Body of pancreas (tissue), 4 donors: ENCODE measurements at places on chromosomes 1 and 21. TPM values are rescaled to one million over a fixed set of nuclear protein-coding genes. Genes with fewer than 3 reads are reported as not detected.

Gene TNNI3K
- total RNA-seq = not detected

Gene UHMK1
- 27.7 TPM for total RNA-seq

Gene CDC7
- 0.66 TPM for total RNA-seq

Gene GBP4
- 0.66 TPM for total RNA-seq

Gene PADI2
- total RNA-seq = 3.0 TPM

DNA sequence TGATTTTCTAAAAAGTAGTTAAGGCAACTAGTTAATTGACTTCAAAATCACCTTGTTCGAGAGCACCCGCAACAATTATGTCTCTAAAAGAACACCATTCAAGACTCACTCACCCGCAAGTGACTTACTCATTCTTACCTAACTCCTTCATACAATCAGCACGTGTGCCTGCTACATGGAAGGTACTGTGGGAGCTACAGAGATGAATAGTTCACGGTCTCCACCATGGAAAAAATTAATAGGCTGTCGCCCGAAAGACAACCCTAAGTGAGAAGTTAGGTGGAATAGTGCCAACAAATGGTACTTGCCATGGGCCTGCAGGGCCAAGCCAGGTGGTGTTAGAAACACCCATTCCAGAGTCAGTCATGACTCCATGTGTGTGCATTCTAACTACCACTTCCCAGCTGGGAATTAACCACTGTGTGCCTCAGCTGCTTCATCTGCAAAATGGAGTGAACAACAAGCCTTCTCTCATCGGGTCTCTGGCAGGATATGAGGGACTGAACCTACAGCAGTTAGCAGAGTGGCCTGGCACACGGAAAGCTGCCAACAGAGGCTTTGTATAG is 7.1 kb downstream of the SSBP3 start:
- no peak overlapping the region for H3K4me3 ChIP-seq
- H3K4me1 ChIP-seq = peaks cover 67% of the 10 kb centered on the region
- DNase-seq = no peak
- H3K27ac ChIP-seq = no peak overlapping the region
- no peaks in the 10 kb centered on the region for H3K27me3 ChIP-seq

DNA sequence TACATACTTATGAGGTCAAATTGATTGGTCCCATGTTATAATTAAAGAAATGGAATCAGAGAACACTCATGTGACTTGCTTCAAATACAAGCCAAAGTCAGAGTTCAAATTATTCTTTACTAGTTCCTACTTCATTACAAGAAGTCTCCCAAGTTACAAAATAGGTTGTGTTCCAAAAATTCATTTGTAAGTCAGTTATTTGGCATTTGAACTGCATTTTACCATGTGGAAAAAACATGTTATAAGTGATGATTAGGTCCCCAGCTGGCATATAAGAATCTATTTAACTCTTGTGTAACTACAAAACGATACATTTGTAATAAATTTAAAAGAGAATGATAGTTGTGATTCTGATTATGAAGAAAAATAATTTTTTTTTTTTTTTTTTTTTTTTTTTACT is 124.1 kb downstream of the DISP1 start:
- H3K27me3 ChIP-seq = no peaks in the 10 kb centered on the region
- peaks cover 2% of the 10 kb centered on the region for H3K36me3 ChIP-seq
- no peaks in the 10 kb centered on the region for H3K4me1 ChIP-seq
- no peak overlapping the region for H3K27ac ChIP-seq

DNA sequence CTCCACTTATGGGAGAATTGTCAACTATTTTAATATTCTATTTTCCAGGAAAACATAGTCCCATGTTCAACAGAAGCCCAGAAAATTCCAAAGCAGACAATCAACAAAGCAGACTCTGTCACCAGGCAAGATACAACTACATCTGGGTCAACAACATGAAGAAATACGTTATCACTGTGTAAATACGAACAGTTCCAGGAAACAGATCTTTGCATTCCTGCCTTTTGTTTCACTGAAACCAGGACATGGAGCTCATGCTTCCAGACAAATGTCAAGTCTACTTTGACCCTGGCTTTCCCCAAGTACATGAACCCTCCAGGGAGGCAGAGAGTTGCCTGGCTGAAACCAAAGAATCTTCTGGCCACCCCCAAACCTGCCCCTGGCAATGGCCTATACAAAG is 106.7 kb downstream of the SETD4 start:
- H3K36me3 ChIP-seq = no peaks in the 10 kb centered on the region
- H3K27ac ChIP-seq = peak overlapping the region; percentile 27
- no peak for DNase-seq
- H3K4me3 ChIP-seq = no peak overlapping the region

GRCh38 chr1:157289424-157290105 is 151.4 kb upstream of the ETV3 start:
- H3K27me3 ChIP-seq = no peaks in the 10 kb centered on the region
- H3K36me3 ChIP-seq = no peaks in the 10 kb centered on the region
- no peak overlapping the region for H3K4me3 ChIP-seq
- no peak for DNase-seq
- H3K27ac ChIP-seq = no peak overlapping the region

DNA sequence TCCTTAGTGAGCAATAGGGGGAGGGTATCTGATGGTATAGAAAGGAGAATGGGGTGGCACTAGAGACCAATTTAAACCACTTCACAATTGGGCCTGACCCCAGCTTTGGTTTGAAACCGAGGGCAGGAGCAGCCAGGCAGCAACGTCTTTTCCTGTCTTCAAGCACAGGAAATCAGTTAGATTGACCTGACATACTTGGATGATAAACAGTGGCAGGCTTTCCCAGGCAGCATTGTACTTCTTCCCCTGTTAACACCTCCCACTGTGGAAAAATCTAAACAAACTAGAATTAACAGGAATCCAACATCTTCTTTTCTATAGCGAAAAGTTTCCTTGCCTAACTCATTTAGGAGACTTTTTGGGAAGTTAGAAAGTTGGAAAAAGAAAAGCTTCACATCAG is 40.6 kb downstream of the SELL start:
- no peak for DNase-seq
- no peaks in the 10 kb centered on the region for H3K27me3 ChIP-seq
- H3K27ac ChIP-seq = no peak overlapping the region

GRCh38 chr1:203513585-203514031 is 19.7 kb downstream of the OPTC start:
- no peaks in the 10 kb centered on the region for H3K27me3 ChIP-seq
- no peak overlapping the region for H3K4me3 ChIP-seq
- H3K27ac ChIP-seq = no peak overlapping the region

DNA sequence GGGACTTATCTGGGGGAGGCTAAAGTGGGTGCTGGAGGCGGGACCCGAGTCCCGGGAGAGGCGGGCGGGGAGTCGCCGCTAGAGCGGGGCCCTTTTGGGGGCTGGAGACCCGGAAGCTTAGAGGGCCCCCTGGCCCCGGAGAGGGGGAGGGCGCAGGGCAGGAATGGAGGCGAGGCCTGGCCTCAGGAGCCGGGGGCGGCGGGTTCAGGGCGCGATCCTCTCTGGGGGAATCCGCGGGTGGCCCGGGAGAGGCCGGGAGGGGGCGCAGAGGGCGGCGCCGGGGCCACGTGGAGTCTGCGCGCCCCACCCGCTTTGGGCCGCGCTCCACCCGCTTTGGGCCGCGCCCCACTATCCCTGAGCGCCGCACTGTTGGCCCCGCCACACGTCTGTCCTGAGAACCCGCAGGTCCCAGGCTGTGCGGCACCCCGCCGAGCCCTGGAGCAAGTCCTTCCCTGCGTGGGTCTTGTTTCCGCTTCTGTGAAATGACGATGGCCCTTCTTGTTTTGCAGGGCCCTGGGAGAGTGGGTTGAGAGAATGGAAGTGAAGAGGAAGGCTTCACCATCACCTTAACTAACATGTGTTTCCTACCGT is 84.4 kb downstream of the NKAIN1 start:
- peak overlapping the region; percentile 92 for H3K27ac ChIP-seq
- DNase-seq = peak; percentile 72
- H3K4me3 ChIP-seq = peak overlapping the region; percentile 37
- H3K36me3 ChIP-seq = no peaks in the 10 kb centered on the region

- no peaks in the 10 kb centered on the region for H3K36me3 ChIP-seq
- no peak overlapping the region for H3K4me3 ChIP-seq
- DNase-seq = no peak
- no peak overlapping the region for H3K27ac ChIP-seq
Observed at GRCh38 chr1:56780826-56781225, 38.4 kb downstream of the FYB2 start.

- H3K27ac ChIP-seq = no peak overlapping the region
- no peak overlapping the region for H3K4me3 ChIP-seq
- H3K36me3 ChIP-seq = no peaks in the 10 kb centered on the region
- no peak for DNase-seq
- H3K4me1 ChIP-seq = no peaks in the 10 kb centered on the region
Observed at GRCh38 chr1:106189780-106190179, 866.7 kb upstream of the PRMT6 start.

DNA sequence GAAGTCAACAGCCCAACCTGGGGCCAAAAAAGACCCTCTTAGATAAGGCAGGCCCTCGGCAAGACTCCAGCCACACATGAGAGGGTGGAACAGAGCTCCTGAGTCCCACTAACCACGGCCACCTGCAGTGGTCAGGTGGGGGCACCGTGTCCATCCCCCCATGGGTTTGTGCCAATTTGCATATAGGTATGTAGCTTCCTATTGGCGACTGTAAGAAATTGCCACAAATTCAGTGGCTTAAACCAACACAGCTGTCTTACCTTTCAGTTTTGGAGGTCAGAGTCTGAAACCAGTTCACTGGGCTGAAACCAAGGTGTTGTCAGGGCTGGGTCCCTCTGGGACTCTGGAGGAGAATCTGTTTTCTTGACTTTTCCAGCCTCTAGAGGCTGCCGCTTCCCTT is 59.3 kb downstream of the COL18A1 start:
- peaks cover 8% of the 10 kb centered on the region for H3K4me1 ChIP-seq
- no peak for DNase-seq
- H3K4me3 ChIP-seq = no peak overlapping the region
- no peak overlapping the region for H3K27ac ChIP-seq

DNA sequence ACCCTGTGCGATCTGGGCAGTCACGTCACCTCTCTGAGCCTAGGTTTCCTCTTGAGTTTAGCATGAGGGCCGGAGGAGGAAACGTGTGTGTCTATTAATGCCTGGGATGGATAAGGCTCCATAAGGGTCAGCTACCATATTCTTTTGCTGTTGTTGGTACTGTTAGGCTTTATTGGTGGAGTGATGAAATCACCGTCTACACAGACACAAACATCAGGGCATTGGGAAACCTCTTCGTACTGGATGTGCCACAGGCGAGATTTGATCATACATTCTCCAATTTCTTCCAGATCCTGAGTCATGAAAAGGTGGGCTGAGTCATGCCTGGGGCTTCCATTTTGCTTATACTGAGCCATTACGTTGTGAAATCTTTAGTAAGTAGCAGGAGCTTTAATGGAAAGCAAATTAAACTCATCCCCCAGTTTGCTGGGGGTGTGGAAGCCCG is 24.9 kb upstream of the GRHL3 start:
- no peaks in the 10 kb centered on the region for H3K27me3 ChIP-seq
- peaks cover 9% of the 10 kb centered on the region for H3K4me1 ChIP-seq
- no peak overlapping the region for H3K27ac ChIP-seq
- H3K36me3 ChIP-seq = no peaks in the 10 kb centered on the region
- no peak overlapping the region for H3K4me3 ChIP-seq

DNA sequence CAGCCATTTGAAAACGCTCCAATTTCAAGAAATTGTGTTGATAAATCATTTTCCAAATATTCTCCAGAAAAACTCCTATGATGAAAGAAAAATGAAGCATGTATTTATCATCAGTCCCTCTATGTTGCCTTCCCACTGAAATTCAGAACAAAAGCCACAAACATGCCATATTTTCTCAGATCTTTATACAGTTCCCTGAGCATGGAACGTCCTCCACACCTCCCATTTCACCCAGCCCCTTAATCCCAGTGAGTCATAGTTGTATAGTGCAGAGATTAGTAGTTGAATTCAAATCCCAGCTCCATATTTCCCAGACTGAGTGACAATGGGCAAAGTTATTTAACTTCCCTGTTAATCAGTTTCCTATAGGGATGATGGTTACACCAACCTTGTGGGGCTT is 20.6 kb upstream of the NPL start:
- H3K27ac ChIP-seq = no peak overlapping the region
- no peaks in the 10 kb centered on the region for H3K27me3 ChIP-seq
- no peaks in the 10 kb centered on the region for H3K36me3 ChIP-seq
- DNase-seq = no peak
- no peak overlapping the region for H3K4me3 ChIP-seq
